ENCODE measurements at places on chromosomes 2 and 18.

DNA sequence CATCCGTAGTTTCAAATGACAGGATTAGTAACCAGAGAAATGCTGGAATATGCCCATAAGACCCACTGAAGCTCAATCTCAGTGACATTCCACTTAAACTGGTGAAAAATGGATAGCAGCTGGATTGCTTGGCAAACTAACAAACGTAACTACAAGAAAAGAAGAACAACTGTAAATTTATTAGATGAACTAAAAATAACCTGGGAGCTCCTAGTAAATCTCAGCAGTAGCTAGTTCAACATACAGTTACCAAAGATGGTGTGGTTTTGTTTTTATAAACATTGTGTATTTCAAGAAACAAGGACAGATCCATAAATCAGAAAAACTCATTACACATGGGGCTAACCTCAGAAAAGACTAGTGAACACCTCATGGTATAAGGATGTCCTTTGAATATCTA is 531.9 kb downstream of the XIRP2 start:
- no peak overlapping the region for H3K27ac ChIP-seq
- H3K36me3 ChIP-seq: peaks cover 18% of the 10 kb centered on the region
- no peaks in the 10 kb centered on the region for H3K27me3 ChIP-seq
- H3K4me3 ChIP-seq: no peak overlapping the region
- no peak for DNase-seq

DNA sequence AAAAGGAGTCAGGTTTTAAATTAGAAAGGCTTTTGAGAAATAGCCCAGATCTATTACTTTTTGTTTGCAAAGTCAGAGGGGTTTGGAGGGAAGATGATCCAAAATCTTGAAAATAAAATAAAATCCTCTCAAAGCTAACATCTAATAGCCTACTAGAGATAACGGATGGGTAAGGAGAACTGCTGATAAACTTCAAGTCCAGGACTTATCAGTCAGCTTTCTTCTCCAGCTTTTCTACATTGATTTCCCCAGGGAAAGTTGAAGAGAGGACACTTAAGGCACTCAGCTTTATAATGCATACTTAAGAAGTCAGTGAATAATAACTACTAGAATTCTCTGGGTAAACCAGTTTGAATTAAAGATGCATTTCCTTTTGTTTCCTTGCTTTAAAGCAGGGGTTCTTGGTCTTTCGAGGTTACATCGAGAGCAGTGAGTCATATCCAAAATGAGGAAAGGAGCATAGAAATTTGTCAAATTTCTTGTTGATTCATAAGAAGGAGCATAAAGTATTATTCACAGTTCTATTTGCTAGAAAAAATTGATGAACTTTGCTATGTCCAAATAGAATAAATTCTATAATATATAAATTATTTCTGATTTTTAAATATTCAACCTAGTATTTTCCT is 43.2 kb upstream of the ITPRID2 start:
- no peaks in the 10 kb centered on the region for H3K27me3 ChIP-seq
- no peaks in the 10 kb centered on the region for H3K36me3 ChIP-seq
- no peak for DNase-seq

- no peaks in the 10 kb centered on the region for H3K36me3 ChIP-seq
- no peak for DNase-seq
- no peaks in the 10 kb centered on the region for H3K27me3 ChIP-seq
- no peaks in the 10 kb centered on the region for H3K4me1 ChIP-seq
- no peak overlapping the region for H3K4me3 ChIP-seq
Measured at GRCh38 chr2:24937236-24937635, 17.2 kb upstream of the ADCY3 start.

- H3K27ac ChIP-seq: no peak overlapping the region
- no peak overlapping the region for H3K4me3 ChIP-seq
- H3K4me1 ChIP-seq: peaks cover 7% of the 10 kb centered on the region
- H3K27me3 ChIP-seq: no peaks in the 10 kb centered on the region
- DNase-seq: no peak
- peaks cover 1% of the 10 kb centered on the region for H3K36me3 ChIP-seq
Measured at GRCh38 chr2:12870692-12871091, 154.0 kb downstream of the TRIB2 start.

- no peak for DNase-seq
- peak overlapping the region; percentile 69 for H3K27ac ChIP-seq
- no peak overlapping the region for H3K4me3 ChIP-seq
- H3K36me3 ChIP-seq: peaks cover 4% of the 10 kb centered on the region
- no peaks in the 10 kb centered on the region for H3K27me3 ChIP-seq
- peaks cover 87% of the 10 kb centered on the region for H3K4me1 ChIP-seq
Measured at GRCh38 chr2:160368988-160369930, 124.3 kb downstream of the RBMS1 start.

- H3K27ac ChIP-seq: no peak overlapping the region
- DNase-seq: no peak
- no peaks in the 10 kb centered on the region for H3K36me3 ChIP-seq
- no peaks in the 10 kb centered on the region for H3K27me3 ChIP-seq
- H3K4me1 ChIP-seq: no peaks in the 10 kb centered on the region
Measured at GRCh38 chr2:223494496-223494895, 107.7 kb downstream of the SCG2 start.

GRCh38 chr2:158914731-158915130 is 53.7 kb upstream of the TANC1 start:
- peaks cover 33% of the 10 kb centered on the region for H3K4me1 ChIP-seq
- no peaks in the 10 kb centered on the region for H3K27me3 ChIP-seq
- H3K27ac ChIP-seq: no peak overlapping the region
- DNase-seq: no peak
- no peak overlapping the region for H3K4me3 ChIP-seq

DNA sequence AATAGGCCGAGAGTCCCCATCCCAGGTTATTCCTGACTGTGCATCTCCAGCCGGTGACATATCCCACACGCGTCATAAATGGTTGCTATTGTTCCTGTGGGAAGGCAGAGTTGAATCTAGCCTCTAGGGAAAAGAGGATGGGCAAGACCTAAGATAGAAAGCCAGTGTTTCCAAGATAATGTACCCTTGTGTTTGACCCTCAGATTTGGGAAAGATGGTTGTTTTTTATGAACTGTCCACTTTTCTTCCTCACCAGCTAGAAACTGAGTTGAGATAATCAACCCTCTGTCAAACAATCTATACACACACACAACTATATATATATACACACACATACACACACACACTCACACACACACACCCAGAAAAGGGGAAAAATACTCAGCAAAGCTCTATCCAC is 131.0 kb downstream of the PRKCE start:
- H3K27me3 ChIP-seq: no peaks in the 10 kb centered on the region
- H3K4me1 ChIP-seq: 0 out of 2 replicates have a peak, but pooled peaks cover 4% of the 10 kb centered on the region
- no peaks in the 10 kb centered on the region for H3K36me3 ChIP-seq
- no peak overlapping the region for H3K27ac ChIP-seq
- H3K4me3 ChIP-seq: no peak overlapping the region

GRCh38 chr2:11967946-11968465 is 221.6 kb downstream of the LPIN1 start:
- no peaks in the 10 kb centered on the region for H3K27me3 ChIP-seq
- H3K27ac ChIP-seq: no peak overlapping the region
- no peak overlapping the region for H3K4me3 ChIP-seq
- no peak for DNase-seq
- no peaks in the 10 kb centered on the region for H3K36me3 ChIP-seq

- peaks cover 16% of the 10 kb centered on the region for H3K27me3 ChIP-seq
- no peak for DNase-seq
- no peak overlapping the region for H3K4me3 ChIP-seq
- H3K36me3 ChIP-seq: no peaks in the 10 kb centered on the region
- no peak overlapping the region for H3K27ac ChIP-seq
Measured at GRCh38 chr2:38156436-38156835, 80.5 kb upstream of the CYP1B1 start.

DNA sequence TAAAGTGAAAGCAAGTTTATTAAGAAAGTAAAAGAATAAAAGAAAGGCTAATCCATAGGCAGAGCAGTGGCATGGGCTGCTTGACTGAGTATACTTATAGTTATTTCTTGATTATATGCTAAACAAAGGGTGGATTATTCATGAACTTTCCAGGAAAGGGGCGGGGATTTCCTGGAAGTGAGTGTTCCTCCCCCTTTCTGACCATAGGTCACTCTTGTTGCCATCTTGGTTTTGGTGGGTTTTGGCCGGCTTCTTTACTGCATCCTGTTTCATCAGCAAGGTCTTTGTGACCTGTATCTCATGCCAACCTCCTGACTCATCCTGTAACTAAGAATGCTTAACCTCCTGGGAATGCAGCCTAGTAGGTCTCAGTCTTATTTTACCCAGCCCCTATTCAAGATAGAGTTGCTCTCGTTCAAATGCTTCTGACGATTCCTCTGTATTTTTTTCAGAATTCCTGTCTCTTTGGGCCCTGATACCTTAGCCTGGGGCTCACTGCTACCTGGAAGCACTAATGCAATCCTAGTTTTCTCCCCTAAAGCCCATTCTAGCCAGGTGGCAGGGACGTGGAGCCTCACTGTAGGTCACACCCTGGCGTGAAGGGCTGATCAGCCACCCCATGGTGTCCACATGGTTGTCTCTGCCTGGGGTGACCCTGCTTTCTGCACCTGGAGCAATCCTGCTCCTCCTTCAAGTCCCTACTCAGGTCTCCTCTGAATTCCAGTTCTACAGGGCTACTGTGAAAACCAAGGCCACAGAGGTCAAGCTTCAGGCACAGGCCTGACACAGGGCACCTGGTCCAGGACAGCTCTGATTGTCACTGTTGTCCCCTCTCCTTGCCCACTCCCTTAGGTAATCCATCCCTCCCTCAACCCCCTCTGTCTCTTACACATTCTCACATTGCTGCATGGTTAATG is 6.0 kb upstream of the SLC35F6 start:
- H3K27ac ChIP-seq: peak overlapping the region; percentile 25
- no peaks in the 10 kb centered on the region for H3K36me3 ChIP-seq
- no peak overlapping the region for H3K4me3 ChIP-seq
- peaks cover 28% of the 10 kb centered on the region for H3K27me3 ChIP-seq
- H3K4me1 ChIP-seq: peaks cover 39% of the 10 kb centered on the region

GRCh38 chr2:122927710-122928557 is 1097.2 kb upstream of the CNTNAP5 start:
- H3K4me1 ChIP-seq: peaks cover 24% of the 10 kb centered on the region
- no peak overlapping the region for H3K4me3 ChIP-seq
- no peak for DNase-seq
- H3K36me3 ChIP-seq: peaks cover 59% of the 10 kb centered on the region

- peaks cover 44% of the 10 kb centered on the region for H3K4me1 ChIP-seq
- peaks cover 10% of the 10 kb centered on the region for H3K36me3 ChIP-seq
- H3K27me3 ChIP-seq: no peaks in the 10 kb centered on the region
- H3K4me3 ChIP-seq: no peak overlapping the region
- no peak for DNase-seq
Measured at GRCh38 chr2:165582409-165582808, 112.9 kb downstream of the CSRNP3 start.

DNA sequence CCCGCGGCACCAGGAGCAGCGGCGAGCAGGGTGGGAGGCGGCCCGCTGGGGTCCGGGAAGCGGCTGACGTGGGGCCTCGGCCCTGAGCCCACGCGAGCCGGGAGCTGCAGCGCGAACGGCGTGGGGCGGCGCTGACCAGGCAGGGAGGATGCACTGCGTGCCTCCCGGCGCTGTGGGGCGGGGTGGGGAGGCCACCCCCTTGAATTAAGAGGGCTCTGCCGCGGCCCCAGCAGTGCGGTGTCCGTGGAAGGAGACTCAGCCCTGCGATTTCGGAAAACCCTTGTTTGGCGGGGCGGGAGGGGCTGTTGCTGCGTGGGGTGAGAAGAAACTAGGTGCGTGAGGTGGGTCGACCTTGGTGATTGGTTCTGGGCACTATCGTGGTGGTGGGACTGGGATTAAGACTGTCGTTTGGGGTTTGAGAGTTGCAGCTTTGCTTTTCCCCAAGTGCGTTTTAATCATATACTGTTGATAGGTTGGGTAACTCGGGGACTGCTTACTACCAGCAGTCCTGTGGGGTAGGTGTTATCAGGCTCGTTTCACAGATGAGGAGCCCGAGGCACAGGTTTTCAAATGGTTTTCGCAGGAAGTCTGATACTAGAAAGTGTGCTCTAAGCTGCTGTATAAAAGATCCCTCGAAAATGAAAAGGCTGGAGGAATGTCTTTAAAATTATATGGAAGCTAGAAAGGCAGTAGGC is 722 bp downstream of the ACSL3 start:
- no peak overlapping the region for H3K4me3 ChIP-seq
- H3K27ac ChIP-seq: peak overlapping the region; percentile 98
- H3K4me1 ChIP-seq: peaks cover 8% of the 10 kb centered on the region
- no peaks in the 10 kb centered on the region for H3K27me3 ChIP-seq

- H3K4me1 ChIP-seq: peaks cover 15% of the 10 kb centered on the region
- DNase-seq: no peak
- peak overlapping the region; percentile 70 for H3K4me3 ChIP-seq
- no peak overlapping the region for H3K27ac ChIP-seq
- peaks cover 64% of the 10 kb centered on the region for H3K27me3 ChIP-seq
Measured at GRCh38 chr2:112137516-112138158, 548 bp upstream of the FBLN7 start.

GRCh38 chr2:120294008-120294340 is 41.3 kb downstream of the RALB start:
- peaks cover 8% of the 10 kb centered on the region for H3K36me3 ChIP-seq
- no peak for DNase-seq
- H3K4me1 ChIP-seq: peaks cover 46% of the 10 kb centered on the region
- H3K27ac ChIP-seq: no peak overlapping the region

DNA sequence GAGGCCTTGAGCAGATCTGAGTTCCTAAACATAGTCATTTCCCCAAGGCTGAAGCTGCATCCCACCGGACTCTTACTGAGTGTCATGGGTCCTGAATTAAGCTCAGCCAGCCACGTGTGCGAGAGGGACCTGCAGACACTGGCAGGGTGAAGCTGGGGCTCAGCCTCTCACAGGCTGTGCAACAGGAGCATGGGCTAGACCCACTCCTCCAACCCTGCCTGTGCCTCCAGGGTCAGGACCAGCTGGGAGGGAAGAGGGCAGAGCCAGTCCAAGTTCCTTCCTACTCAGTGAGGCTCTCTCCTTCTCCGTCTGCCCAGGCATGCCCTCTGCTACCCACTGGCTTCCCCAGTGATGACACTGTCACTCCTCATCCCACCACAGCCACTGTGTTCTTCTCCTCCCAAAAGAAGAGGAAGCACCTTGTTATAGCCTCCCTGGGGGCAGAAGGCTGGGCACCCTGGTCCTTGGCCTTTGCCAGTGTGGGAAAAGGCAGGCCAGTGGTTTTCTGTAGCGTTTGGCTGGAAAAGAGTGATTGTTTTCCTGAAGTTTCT is 78.9 kb downstream of the KCNF1 start:
- H3K27me3 ChIP-seq: no peaks in the 10 kb centered on the region
- H3K4me1 ChIP-seq: no peaks in the 10 kb centered on the region
- DNase-seq: no peak

- DNase-seq: no peak
- H3K36me3 ChIP-seq: no peaks in the 10 kb centered on the region
- peaks cover 7% of the 10 kb centered on the region for H3K4me1 ChIP-seq
Measured at GRCh38 chr18:27861539-27861938, 315.4 kb downstream of the CDH2 start.

Measured in WTC11 (cell line).